ENCODE measurements at places on chromosomes 12 and 14.

DNA sequence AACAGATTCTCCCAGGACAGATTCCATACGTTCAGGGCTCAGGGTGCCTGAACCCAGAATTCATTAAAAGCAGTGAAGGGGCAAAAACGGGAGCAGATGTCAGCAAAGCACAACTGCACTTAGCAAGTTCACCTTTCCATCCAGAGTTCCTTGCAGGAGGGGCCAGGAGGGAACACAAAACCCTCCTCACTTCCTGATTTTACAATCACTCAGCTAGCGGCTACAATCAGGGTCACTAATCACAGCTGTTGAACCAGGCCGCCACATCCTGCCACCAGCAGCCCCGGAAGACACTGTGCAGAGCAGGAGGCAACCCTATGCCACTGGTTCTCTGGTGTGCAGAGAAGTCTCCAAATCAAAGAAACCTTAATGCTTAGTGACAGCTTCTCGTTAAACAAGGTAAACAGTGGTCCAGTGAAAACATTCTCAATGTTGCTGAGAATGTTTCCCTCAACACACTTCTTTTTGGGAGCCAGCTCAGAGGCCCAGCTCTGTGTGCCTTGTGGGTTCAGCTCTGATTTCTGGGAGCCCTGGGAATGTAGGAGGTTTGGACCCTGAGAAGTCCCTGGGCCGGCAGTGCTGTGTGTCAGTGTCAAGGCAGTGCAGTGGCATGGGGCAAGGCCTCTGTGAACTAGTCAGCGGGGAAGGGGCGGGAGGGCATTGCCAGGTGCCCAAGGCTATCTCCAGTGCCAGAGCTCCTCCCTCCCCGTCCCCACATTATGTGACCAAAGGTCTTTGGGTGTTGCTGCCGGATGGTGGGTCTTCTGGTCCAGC, 54.5 kb downstream of the VCPKMT start:
- DNase-seq: no peak

- DNase-seq: peak; percentile 88
Observed at GRCh38 chr14:23327947-23328744, 6.9 kb downstream of the PABPN1 start.

DNA sequence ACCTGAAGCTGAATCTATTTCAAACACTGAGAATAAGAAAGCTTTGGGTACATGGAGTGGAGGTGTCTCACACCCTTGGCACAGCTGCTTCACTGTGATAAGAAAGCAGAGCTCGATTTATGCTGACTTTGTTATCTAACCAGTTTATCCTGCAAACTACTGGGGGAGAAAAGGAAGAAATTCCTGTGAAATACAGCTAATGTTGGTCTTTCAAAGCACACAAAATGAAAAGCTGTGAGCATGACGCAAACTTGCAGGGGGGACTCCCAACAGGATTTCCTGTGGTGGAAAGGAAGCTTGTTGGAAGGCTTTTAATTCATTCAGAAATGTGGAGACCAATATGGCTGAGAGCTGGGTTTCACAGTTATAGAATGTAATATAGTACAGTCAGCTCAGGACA, 53.4 kb downstream of the SRGAP1 start:
- DNase-seq: no peak

DNA sequence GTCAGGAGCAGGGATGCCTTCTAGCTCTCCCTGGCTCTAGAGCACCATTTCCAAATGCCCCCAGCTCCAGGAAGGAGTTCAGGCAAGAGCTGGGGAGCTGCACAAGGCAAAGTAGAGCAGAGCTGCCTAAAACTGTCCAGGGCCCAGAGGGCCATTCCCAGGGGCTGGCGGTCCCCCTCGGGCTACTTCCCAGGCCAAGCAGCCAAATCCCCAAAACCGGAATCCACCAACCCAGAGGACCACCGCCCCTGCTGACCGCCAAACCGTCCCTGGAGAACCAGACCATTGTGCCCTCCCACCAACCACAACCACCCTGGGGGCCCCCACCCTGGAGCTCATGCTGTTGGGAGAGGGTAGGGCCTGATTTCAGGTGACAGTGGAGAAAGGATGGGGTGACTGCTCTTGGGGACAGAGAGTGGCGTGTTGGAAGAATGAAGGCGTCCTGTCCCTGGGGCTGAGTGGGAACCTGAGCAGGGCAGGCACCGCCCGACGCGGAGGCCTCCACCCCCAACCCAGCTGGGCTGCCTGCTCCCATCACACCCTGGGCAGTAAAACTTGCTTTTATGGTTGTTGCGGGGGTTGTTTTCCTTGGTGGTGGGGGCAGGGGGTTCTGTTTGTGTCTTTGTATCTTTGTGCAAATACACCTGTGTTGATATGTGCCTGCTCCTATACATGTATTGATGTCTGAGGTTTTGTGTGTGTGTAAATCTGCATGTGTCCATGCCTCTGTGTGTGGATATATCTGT, 24.0 kb upstream of the KRT78 start:
- DNase-seq: no peak

GRCh38 chr14:97491697-97492096, 694.5 kb downstream of the VRK1 start:
- peak; percentile 25 for DNase-seq

DNA sequence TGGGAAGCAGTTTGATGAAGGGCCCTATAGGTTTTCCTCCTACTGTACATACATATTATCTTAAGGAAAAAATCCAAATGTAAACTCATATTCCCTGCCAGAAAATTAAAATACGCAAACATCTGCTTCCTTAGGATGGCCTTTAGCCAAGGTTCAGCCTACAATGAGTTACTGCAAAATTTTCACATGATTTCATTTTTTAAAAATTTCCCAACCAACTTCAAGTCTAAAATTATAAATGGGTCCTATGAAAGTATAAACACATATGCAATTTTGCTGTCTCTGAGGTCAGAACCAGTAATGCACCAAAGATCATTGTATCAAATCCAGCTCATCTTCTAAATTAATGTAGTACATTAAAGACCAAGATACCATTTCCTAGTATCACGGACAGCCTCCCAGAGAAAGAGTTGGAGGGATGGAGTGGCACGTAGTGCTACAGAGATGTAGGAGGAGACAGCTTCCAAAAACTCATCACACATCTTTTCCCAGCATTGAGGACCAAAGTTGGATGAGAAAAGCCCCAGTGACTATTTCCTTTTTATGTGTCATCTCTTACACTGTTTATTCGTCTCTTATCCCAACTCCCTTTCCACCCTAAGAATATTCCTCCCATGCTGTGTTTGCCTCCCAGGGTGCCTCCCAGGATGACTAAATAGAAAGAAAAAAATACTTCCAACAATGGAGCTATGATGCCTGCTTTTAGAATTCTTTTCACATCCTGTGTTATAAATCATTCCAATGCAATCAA, 92.3 kb upstream of the SLCO1C1 start:
- no peak for DNase-seq

GRCh38 chr14:22500954-22501726, 87.9 kb downstream of the DAD1 start:
- no peak for DNase-seq

- DNase-seq: no peak
Observed at GRCh38 chr14:64789696-64790095, 85.5 kb downstream of the PLEKHG3 start.

DNA sequence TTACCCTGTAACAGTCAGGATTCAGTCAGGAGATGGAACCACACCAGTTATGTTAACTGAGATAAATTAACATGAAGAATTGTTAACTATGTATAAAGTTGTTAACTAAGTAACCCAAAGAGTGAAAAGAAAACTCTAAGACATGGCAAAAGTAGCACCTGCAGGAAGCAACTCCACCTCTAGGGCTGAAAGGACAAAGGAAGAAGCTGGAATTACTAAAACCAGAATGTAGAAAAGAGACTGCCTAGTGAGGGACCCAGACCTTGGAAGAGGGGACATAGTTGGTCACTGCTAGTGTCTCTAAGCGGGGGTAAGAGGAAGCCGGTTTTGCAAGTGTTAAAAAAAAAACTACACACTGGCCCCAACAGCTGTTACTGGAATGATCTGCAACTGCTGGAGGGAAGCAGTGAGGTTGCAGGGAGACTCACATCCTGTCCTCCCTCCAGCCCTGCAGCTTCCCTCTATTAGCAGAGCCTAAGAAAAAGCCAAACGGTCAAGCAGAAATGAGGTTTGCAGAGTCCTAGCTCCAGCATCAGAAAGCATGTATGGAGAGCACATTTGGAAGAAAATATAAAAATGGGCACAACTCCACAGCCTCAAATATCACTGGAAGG, 39.8 kb downstream of the GPR135 start:
- DNase-seq: no peak

DNA sequence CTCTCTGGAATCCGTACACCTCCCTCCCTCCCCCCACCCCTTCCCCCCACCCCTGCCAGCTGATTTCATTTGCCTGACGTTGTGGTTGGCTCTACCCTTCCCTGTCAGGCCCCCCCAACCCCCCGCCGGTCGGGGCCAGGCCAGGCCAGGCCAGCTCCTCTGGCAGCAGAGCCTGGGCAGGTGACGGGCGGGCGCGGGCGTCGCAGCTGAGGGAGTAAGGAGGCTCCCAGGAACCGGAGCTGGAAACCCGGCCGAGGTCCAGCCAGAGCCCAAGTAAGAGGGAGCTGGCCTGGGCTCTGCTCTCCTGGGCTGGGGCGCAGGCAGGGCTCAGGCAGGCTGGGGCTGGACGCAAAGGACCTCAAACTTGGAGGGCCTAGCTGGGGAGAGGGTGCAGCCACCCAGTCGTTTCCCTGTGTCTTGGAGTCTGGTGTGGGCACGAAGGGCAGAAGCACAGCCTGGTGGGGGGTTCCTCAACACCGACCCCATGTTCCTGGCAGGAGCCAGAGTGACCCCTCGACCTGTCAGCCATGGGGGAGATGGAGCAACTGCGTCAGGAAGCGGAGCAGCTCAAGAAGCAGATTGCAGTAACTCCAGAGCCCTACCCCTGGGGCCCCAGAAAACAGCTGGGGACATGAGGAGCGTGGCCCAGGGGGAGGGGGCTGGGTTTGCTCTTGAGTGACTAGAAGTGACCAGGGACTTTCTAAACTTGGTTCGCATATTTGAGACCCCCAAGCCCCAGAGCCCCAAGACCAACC, at the start of gene GNB3:
GNB3 (plus strand) TSS at position 165 of the 755 bp plus-strand sequence; CDS start at position 528, 363 bp downstream.
- DNase-seq: peak; percentile 50

DNA sequence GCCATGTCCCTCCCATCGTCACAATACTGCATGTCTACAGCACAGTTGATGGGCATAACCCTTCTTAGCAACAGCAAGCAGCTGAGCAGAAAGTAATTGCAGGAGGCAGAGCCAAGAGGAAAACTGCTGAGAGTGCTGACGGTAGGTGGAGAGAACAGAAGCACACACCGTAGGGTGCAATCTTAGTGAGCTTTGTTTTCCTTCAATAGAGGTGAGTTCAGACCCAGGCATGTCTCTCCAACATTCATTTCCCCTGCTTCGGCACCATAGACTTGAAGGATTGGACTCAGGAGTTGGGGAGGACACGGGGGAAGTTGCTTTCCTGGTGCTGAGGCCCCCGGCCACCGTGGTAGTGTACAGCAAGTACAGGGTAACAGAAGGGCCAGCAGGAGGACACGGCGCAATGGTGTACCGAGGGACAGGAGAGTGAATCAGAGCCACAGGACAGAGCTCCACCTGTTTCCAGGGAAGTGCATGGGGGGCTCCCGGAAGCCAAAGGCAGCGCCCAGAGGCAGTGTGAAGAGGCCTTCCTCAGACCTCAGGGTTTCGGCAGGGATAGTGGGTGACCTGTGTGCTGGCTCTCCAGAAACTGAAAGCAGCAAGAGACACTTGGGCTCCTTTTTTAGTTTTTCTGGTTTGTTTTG, 36.3 kb upstream of the SINHCAF start:
- DNase-seq: no peak

DNA sequence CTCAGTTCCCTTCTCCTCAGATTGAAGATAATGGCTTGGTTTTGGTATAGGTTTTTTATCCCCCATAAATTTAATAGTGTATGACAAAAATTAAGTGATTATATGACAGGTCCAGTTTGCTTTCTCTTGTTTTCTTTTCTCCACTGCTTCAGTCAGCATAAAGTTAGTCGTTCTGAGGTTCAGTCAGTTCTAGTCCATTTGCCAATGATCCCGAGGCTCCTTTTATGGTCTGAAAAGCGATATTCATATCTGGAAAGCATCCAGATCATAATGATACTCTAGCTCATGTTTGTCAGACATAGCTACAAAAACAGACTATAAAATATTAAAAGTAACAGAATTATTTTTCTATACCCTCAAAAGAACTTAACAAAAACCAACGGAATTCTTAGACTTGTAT, 67.1 kb upstream of the SLC38A4 start:
- DNase-seq: no peak

DNA sequence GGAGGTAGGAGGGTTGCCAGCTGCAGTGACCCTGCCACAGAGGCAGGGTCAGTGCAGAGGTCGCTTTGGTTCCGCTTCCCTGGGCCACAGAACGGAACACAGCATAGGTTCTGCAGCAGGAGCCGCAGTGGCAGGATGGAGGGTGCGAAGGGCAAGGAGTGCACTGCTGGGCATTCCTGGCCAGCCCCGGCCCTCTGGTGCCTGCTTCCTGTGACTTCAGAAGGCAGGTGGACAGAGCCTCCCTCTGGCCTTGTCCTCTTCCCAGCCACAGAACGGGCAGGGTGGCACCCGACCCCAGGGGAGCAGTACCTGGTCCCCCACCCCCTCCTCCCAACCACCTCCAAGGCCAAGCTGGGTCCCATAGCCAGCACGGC, 37.7 kb downstream of the SLC8B1 start:
- no peak for DNase-seq

DNA sequence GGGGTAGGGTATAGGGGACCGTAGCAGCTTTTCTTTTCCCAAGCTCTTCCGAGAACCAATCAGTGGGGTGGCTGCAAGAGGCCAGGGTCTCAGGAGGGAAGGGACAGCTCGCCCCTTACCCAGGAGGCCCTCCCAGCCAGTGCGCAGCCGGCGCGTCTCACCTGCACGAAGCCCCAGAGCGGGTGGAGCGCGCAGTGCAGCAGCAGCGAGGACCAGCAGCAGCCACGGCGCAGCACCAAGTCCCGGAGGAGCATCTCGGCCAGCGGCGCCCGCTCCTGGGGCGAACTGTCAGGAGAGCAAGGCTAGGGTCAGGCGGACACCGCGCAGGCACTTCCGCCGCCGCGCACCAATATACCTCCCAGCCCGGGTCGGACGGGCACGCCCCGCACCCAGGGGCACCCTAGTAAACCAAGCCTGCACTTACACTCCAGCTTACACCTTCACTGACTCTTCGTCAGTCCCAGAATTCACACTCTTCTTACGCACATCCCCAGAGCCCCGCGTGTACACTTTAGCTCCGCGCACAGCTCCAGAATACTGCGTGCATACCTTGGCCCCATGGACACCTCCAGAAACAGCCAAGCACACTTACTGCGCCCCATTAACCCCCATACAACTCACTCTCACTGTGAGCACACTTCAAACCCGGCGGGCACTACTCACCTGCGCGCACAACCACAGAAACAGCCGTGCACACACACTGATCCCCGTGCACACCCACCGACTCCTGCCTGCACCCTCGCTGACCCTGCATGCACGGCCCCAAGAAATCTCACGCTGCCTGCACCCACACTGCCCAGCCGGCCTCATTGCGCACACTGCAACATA, 606 bp downstream of the PRIMA1 start:
- DNase-seq: no peak

DNA sequence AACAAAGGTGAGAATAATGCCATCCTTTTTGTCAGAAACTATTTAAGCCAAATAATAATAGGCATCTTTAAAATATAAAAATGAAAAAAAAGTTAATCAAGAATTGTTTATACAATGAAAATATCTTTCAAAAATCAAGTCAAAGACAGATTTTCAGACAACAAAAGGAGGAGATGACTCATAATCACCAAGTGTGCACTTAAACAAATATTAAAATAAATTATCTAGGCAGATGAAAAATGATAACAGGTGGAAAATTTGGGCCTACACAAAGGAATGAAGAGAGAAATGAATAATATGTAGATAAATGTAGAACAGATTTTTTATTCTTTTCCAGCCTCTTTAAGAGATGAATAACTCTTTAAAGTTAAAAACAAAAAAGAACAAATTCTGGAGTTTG, 250.0 kb upstream of the PLEKHG7 start:
- DNase-seq: no peak

- no peak for DNase-seq
Observed at GRCh38 chr14:100213587-100213955, 25.4 kb upstream of the YY1 start.
